ENCODE measurements at places on chromosomes 1 and 21. TPM values are rescaled to one million over a fixed set of nuclear protein-coding genes. Genes with fewer than 3 reads are reported as not detected.

The PLA2G2F gene
- polyA plus RNA-seq = 0.13 TPM

The CDK11B gene
- 30.1 TPM for polyA plus RNA-seq

The PIK3R3 gene
- 24.6 TPM for polyA plus RNA-seq

The GPR25 gene
- not detected for polyA plus RNA-seq

The GPR37L1 gene
- polyA plus RNA-seq = 0.07 TPM

The RIPPLY3 gene
- polyA plus RNA-seq = 2.8 TPM

The KRTAP12-2 gene
- not detected for polyA plus RNA-seq

The CD1B gene
- not detected for polyA plus RNA-seq

The TEDDM1 gene
- polyA plus RNA-seq = 0.08 TPM

The RNF19B gene
- 18.0 TPM for polyA plus RNA-seq

The TMPRSS3 gene
- polyA plus RNA-seq = 2.1 TPM

The C1orf167 gene
- 0.15 TPM for polyA plus RNA-seq

The CCDC185 gene
- polyA plus RNA-seq = not detected

The IQGAP3 gene
- 12.9 TPM for polyA plus RNA-seq

The LIN28A gene
- polyA plus RNA-seq = not detected

The PDE9A gene
- 38.0 TPM for polyA plus RNA-seq

All from left renal pelvis (tissue), 4 donors.